DND-41 (cell line): ENCODE measurements at places on chromosomes 1 and 21.

- no peaks in the 10 kb centered on the region for H3K4me1 ChIP-seq
- peaks cover 22% of the 10 kb centered on the region for H3K27me3 ChIP-seq
- no peaks in the 10 kb centered on the region for H3K36me3 ChIP-seq
- no peak for DNase-seq
- no peak overlapping the region for H3K4me3 ChIP-seq
Measured at GRCh38 chr1:201400212-201400851, 1.2 kb upstream of the LAD1 start.

GRCh38 chr21:42724226-42724920 lies 71.0 kb downstream of the PDE9A start:
- H3K36me3 ChIP-seq, result no peaks in the 10 kb centered on the region
- H3K27ac ChIP-seq, result no peak overlapping the region
- no peak overlapping the region for H3K4me3 ChIP-seq
- DNase-seq, result no peak
- H3K4me1 ChIP-seq, result no peaks in the 10 kb centered on the region

GRCh38 chr1:115275216-115275615 lies 62.8 kb downstream of the NGF start:
- H3K4me1 ChIP-seq, result no peaks in the 10 kb centered on the region
- H3K4me3 ChIP-seq, result no peak overlapping the region
- DNase-seq, result no peak
- no peaks in the 10 kb centered on the region for H3K36me3 ChIP-seq

DNA sequence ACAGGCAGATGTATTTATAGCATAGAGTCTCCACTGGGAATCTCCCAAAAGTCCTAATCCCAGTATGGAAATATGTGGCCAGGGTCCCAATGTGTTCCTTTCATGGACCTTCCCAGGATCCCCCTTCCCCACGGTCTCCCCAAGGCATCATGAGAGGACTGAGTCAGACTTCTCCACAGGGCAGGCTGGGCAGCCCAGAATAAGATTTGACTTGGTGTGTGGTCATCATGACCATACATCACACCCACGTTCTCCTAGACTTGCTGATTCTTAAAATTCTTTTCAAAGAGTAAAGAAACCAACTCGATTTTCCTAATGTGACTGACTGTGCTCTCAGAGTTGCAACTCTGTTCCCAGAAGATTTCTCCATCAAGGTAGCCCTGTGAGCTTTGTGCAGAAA lies 93.9 kb upstream of the CD34 start:
- no peak overlapping the region for H3K4me3 ChIP-seq
- no peak for DNase-seq
- H3K4me1 ChIP-seq, result no peaks in the 10 kb centered on the region
- peaks cover 30% of the 10 kb centered on the region for H3K27me3 ChIP-seq
- no peak overlapping the region for H3K27ac ChIP-seq
